ENCODE measurements at places on chromosomes 2 and 18. TPM values are rescaled to one million over a fixed set of nuclear protein-coding genes. Genes with fewer than 3 reads are reported as not detected.
A peak's percentile ranks its signal among the peaks of the same experiment; 100 is the strongest.

- DNase-seq, result peak; percentile 89
These were observed 8.4 kb upstream of the AGBL5 start for GRCh38 chr2:27042985-27043634.

GRCh38 chr18:2147476-2148230 lies 423.7 kb downstream of the METTL4 start:
- DNase-seq, result peak; percentile 3

DNA sequence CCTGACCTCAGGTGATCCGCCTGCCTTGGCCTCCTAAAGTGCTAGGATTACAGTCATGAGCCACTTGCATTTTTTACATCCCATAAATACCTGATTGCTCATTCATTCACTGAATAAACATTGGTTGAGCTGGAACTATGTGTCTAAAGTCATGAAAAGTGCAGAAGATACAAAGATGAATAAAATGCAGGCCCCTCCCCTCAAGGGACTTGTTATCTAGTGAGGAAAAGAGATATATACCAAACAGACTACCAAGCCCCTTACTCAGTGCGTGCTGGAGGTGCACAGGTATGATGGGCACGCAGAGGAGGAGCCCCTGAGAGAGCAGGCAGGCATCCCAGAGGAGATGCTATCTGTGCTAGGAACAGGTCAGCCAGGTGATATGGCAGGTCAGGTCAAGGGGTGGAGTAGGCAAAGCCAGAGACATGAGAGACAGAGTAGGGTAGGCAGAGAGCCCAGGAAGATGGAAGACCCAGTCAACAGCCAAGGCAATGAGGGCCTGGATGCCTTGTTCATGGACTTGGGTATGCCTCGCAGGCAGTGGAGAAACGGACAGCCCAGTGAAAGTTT lies 7.7 kb downstream of the FHL2 start:
- peak; percentile 69 for DNase-seq

DNA sequence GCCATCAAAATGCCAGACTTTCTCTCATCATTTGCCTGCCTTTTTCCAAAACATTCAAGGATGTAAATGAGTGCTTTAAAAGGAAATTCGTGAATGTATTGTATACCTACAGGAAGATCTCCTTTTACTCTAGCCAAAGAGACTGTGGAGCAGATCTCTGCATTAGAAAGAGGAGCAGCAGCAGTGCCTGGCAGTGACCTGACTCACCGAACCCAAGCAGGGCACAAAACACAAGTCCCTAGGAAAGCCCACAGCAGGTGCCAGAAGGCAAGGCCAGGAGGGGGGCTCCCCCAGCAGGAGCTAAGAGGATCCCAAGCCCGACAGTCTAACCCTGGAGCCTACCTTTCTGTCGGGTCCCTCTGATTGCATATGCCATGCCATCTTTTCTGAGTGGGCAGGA lies 47.9 kb downstream of the L3MBTL4 start:
- no peak for DNase-seq

DNA sequence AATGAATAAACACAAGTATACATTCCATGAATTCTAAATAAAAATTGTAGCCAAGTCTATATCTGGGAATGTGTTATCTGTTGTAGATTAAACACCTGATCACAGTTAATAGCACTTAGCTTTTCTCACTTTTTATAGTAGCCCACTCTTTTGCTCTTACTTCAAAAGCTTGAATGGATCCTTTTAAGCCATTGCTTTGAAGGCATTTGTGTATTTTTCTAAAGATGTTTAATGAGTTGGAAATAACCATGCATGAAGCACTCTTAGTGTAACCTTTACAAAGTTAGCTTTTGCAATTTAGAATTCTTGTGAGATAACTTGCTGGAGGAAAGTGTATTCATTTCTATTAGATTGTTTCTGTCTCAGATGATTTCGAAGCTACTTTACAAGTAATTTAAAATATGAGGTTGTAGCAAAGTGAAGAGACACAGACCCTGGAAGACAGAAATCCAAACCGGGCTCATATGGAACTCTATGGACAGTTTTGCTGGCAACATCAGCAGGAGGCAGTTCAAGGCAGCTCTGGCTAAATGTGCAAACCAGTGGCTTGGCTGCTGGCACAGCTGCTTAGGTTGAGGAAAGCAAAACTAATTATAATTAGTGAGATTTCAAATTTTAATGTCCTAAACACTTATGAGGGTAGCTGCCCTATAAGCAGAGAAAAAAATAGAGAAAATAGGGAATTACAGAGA lies 469.8 kb upstream of the ZEB2 start:
- DNase-seq, result no peak

- DNase-seq, result no peak
These were observed 53.4 kb downstream of the KIF5C start for GRCh38 chr2:148928395-148928794.

REG1B gene
- not detected for total RNA-seq

INHA gene
- total RNA-seq, result 0.43 TPM

SPATA3 gene
- total RNA-seq, result not detected

SKOR2 gene
- total RNA-seq, result not detected
